Right hindlimb (tissue), 1 donor: ENCODE measurements at places on chromosomes 4 and X.

DNA sequence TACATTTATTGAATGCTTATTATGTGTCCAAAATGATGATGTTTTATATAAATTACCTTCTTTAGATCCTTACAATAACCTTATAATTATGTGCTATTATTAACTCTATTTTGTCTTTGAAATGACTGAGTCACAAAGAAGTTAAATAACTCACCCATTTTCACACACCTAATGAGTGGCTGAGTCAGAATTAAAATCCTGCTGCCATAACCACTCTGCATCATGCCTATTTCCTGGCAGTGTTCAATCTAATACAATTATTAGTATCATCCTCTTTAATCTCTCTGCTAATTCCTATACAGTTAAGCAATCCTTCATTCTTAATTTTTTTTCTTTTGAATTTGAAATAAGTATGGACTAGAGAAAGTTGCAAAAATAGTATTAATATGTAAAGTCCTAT is 342.9 kb downstream of the CFAP299 start:
- no peak for DNase-seq

GRCh38 chr4:40747207-40747835 is 2.4 kb upstream of the NSUN7 start:
- no peak for DNase-seq

DNA sequence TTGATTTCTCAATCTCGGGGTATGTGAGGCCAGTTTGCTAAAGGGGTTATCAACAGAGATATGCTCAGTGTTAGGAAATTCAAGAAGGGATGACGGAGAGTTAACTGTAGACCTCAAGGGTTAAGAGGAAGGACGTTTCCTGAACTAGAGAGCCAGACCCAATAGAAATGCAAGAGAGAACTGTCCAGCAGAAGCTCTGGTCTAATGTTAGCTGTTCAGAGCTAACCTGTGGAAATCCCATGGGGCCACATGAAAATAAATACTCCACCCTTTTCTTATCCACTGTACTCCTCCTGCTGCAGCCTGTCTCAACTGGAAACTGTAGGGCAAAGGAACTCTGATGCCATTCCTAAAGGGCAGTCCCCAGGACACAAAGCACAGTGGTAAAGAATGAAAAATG is 274.3 kb downstream of the DMD start:
- DNase-seq: no peak

DNA sequence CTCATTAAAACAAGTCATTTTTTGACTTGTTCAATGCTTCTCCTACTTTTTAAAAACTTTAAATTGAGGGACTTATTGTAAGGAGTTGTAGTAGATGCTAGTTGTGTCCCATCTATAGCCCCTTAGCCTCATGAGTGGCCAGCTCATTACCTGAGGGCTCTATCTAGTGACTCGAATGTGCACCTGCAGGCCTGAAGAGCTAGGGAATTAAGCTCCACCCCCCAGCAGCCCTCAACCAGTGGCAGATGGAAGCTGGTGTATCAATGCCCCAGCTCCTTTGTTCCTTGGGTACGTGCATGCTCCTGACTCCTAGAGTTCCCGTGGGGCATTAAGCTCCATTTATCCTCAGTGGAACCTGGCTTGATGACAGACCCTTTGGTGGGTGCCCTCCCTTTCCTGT is 146.7 kb upstream of the FAM9B start:
- no peak for DNase-seq

- DNase-seq: no peak
Measured at GRCh38 chrX:71440401-71440800, 74.2 kb downstream of the TAF1 start.

- DNase-seq: no peak
Measured at GRCh38 chrX:3748052-3748559, 34.7 kb upstream of the PRKX start.

DNA sequence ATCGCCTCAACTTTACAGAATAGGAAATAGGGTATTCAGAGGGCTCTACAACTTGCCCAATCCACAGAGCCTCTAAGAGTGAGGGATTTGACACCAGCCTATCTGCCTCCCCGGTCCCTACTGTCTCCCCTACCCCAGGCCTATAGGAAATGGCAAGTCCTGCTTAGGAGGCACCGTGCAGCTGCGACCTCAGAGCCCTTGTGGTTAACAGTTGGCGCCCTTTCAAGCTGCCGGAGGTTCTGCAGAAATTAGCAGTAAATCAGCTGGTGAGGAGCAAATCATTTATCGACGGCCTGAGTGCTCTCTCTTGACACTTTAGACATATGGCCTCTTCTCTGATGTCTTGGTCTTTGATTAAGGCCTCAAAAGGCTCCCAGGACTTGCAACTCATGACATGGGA is 96.9 kb downstream of the CLNK start:
- no peak for DNase-seq

DNA sequence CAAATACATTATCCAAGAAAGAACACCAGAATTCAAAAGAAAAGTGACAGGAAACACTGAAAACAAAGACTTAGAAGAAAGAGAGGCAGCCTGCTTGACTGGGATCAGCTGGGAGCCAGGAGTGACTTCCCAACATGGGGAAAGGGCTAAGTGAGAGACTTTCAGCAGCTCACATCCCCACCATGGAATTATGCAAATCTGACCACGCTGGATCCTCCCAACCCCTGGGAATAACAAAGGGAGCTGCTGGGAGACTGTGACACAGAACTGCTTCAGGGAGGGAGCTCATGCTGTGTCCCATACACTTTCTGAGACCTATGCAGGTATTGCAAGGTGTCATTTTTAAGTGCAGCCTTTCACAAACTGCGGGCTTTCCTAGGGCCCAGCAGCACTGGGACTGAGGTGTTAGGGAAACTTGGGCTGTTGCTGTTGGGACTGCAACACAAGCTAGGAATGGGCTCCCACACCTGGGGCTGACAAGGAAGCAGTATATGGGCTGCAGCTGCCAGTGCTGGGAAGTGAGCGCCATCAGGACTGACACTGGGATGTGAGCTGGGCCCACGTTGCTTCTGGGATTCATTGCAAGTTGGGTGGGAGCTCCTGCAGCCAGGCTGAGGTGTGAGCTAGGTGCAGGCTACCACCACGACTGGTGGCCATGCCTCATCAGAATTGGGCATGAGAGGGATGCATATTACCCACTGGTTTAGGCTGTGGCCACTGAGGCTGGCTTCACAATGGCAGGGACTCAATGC is 139.1 kb downstream of the KDR start:
- DNase-seq: no peak

- DNase-seq: no peak
Measured at GRCh38 chr4:85697854-85698253, 222.9 kb downstream of the ARHGAP24 start.

GRCh38 chr4:45693746-45694145 is 430.1 kb downstream of the GABRG1 start:
- no peak for DNase-seq

DNA sequence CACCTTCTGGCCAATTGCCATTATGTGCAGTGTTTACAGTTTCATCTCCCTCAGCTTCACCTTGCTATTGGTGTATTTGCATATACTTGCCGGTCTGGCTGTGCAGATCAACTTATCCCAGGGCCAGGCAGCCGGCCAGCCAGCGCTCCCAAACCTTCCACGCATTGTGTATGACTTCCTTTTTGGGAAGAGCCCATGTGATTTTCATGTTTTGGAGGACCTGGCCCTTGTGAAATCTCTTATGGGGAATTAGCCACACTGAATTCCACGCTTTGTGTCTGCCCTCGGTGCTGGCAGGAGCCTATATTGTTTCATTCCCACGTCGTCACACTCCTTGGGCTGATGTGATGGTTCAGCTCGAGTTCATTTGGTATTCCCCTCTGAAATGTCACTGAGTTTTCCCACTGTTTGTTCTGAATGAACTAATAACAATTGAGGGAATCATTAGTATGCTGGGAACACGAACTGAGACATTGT is 6.0 kb upstream of the PDLIM3 start:
- peak; percentile 67 for DNase-seq

GRCh38 chr4:15883610-15884243 is 54.8 kb downstream of the FGFBP1 start:
- DNase-seq: no peak

DNA sequence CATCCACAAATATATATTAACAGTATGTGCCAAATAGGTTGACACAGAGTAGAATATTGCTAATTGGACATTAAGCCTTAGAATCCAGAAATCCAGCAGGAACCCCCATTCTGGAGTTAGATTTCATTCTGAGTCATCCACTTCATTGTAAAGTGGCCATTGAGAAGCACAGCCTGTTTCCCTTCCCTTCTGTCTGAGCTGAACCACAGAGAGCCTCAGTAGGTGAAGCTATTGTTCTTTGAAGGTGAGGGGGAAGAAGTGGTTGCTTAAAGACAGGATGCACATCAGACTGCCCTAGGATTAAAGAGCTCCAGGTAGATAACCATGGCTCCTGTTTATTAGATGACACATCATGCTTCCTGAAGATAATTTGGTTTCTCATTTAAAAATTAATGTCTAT is 30.6 kb upstream of the MCF2 start:
- DNase-seq: no peak

DNA sequence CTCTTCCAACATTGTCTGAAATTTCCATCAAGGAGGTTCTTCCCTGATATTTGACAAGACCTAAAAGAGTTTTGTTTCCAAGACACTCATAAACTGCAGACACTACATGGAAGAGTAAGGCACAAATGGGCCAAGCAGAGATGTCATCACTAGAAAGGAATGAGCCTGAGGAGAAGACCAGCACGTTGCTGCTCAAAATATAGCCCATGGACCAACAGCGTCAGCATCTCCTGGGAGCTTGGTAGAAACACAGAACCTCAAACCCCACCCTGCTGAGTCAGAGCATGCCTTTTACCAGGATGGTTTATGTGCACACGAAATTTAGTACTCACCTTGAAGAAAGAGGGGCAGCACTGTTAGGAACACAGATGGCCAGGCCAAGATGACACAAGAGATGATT is 128.7 kb upstream of the MID1 start:
- no peak for DNase-seq

GRCh38 chrX:56728752-56729151 is 291 bp upstream of the NBDY start:
- DNase-seq: peak; percentile 41

GRCh38 chr4:1204286-1204827 is 32.0 kb upstream of the SPON2 start:
- no peak for DNase-seq

GRCh38 chr4:6235901-6236640 is 33.6 kb upstream of the WFS1 start:
- no peak for DNase-seq
